GM12864 (cell line): ENCODE measurements at places on chromosomes 7 and 10.

DNA sequence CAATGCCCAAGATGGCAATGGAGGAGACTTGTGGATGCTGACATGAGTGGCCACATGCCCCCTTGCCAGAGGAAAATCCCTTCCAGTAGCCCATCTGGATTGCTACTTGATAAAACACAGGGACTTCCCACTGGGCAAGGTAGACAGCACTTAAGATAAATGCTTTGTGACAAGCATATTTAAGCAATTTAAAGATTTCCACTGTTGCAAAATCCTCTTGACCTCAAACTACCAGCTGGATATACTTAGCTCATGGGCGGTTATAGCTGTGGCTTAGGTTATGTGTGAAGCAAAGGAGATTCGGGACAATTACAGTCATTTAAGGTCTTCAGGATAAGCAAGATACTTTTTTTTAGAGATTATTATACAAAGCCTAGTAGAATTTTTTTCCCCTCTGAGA lies 238.1 kb downstream of the BMPER start:
- DNase-seq: no peak

DNA sequence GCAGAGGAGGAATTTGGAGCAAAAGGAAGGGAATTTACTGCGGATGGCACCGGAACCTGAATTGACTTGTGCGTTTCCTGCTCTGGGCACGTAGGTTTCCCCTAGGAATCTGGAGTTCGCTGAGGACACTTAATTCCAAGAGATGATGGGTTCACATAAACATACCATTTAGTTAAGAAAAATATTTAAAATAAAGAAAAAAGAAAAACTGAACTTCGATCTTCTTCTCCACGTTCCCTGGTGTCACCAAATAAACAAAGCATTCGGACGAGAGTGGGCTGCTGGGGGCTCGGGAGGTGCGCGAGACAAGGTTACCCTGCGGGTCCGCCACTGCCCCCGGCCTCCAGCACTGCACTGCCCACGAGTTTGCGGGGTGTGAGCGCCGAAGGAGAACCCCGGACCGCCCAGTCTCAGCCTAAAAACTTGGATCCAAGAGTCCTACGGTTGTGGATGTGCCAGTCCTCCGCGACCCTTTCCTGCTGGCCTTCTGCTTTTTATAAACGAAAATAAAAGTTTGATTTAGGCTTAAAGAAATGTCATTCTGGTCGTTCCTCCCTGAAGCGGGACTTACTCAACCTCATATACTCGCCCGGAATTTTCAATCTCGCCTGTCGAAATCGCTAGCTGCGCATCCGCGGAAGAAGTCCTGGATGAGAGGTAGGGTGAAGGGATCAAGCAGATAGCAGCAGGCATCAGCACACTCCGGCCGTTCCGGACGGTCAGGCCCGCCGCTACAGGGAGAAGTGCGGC lies 30.3 kb downstream of the SKIDA1 start:
- no peak for DNase-seq

GRCh38 chr10:110009736-110010475 lies 2.1 kb downstream of the ADD3 start:
- peak; percentile 55 for DNase-seq

DNA sequence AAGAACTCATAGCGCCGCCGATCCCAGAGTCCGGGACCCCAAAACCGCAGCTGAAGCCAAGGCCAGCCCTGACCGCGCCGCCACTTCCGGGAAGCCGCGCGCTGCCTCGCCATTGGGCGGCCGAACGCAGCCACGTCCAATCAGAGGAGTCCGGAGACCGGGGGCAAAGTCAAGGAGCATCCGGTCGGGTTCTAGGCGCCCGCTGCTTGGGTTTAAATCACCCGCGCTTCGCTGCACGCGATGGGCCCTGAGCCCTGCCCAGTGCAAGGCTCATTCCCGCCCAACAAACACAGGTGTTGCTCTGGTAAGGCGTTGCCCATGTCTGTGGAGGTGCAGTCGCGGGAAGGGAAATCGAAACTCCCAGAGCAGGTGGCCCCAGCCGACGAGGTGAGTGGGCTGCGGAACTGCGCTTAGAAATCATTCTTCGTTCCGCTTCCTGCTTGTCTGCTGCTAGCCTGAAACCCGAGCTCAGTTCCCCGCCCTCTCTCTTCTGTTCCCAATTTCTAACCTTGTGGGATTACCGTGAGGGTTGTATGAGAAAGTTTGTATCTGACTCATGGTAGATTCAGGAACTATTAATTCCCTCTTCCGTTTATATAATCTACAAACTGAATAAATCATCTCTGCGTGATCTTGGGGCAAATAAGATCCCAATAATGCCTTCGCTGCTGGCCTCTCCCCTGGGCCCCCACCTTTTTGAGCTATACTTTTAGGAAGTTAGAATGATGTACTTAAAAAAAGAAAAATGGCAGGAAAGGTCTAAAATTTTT lies at the start of gene DCLRE1C:
TSS of gene DCLRE1C (minus strand) at position 96 of the 770 bp plus-strand sequence. CDS start at position 10, 86 bp downstream.
- peak; percentile 96 for DNase-seq

GRCh38 chr10:113049881-113050280 lies 99.8 kb downstream of the TCF7L2 start:
- no peak for DNase-seq

DNA sequence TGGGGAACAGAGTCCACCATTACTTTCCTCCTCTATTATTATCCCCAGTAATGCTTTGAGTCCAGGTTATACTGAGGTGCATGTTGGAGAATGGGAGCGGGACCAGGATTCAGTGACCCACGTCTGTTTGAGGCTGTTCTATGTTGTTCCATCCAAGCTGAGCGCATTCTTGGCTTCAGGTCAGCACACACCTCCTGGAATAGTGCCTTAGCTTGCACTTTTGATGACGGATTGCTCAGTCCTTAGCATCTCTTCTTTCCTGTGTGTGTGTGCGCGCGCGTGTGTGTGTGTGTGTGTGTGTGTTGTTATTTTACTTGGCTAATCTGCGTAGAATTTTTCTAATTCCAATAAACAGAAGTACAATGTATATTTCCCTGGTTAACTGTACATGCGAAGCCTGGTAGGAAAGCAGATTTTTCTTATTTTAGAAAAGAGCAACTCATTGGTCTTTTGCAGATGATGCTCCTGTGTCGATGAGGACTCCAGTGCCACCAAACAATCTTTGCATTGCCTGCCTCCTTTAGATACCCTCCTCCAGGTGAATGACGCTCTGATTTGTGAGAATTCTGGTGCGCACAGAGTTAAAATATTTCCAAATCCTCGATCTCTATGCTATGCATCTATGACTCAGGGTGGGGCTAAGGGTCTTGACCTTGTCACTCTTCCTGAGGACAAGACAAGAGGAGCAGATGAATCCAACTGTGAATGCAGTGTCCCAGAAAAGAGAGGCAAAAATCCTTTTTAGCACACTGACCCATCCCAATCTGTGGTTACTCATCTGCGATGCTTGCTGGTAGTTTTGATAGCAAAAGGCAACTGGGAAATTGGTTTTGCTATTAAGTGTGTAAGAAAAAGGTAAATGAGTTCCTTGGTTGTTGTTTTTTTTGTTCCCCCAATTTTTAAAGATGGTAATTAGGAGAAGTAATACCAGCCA lies 13.3 kb upstream of the CELF2 start:
- DNase-seq: no peak

GRCh38 chr10:14659626-14660196 lies 115.0 kb downstream of the FAM107B start:
- peak; percentile 91 for DNase-seq

DNA sequence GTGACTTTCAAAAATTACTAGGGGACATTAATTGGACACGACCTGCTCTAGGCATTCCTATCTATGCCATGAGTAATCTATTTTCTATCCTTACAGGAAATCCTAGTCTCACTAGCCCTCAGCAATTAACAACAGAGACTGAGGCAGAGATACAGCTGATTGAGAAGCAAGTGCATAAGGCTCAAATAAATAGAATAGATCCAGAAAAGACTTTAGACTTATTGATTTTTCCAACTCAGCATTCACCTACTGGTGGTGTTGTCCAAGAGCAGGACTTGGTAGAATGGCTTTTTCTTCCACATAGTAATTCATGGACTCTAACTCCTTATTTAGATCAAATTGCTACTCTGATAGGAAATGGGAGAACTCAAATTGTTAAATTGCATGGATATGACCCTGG lies 148.0 kb downstream of the ZNF33B start:
- no peak for DNase-seq

GRCh38 chr7:30731581-30731980 lies 20.4 kb upstream of the INMT start:
- DNase-seq: no peak

- DNase-seq: no peak
Measured at GRCh38 chr7:100504887-100505611, 21.3 kb downstream of the NYAP1 start.

GRCh38 chr10:17123961-17124360 lies 5.7 kb downstream of the CUBN start:
- DNase-seq: no peak

GRCh38 chr7:84177758-84178412 lies 16.7 kb downstream of the SEMA3A start:
- DNase-seq: no peak

DNA sequence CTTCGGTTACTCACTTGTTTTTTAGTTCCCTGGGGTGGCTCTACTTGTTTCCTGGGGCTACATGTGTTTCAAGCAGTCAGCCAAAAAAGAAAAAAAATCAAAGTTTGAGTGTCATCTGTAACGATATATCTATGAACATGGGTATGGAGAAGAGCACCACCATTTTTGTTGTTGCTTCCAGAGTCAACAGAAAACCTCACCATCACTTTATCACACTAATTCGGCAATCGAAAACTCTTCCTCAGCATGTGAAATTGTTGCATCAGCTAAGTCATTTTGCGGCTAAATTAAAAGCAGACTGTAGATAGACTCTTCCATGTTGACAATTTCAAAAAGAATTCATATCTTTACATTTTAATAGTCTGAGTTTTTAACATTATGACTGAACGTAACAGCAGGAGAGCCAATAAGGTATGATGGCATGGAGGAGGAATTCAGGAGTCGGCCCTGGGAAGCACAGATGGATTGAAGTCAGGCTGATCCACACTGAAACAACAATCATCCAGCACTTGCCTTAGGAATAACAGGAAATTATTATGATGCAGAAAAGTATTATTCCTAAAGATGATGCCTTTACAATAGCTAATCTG lies 455.7 kb upstream of the KLF6 start:
- no peak for DNase-seq

- DNase-seq: no peak
Measured at GRCh38 chr7:74013539-74014272, 14.3 kb upstream of the ELN start.

- DNase-seq: no peak
Measured at GRCh38 chr7:69982197-69982596, 383.9 kb downstream of the AUTS2 start.
